Stimulated activated CD4-positive, alpha-beta T cell treated with anti-CD3 and anti-CD28 coated beads, Interleukin-2, amount 100 ng/mL, for 24 hours (primary cell): ENCODE measurements at places on chromosomes 3 and 15.

DNA sequence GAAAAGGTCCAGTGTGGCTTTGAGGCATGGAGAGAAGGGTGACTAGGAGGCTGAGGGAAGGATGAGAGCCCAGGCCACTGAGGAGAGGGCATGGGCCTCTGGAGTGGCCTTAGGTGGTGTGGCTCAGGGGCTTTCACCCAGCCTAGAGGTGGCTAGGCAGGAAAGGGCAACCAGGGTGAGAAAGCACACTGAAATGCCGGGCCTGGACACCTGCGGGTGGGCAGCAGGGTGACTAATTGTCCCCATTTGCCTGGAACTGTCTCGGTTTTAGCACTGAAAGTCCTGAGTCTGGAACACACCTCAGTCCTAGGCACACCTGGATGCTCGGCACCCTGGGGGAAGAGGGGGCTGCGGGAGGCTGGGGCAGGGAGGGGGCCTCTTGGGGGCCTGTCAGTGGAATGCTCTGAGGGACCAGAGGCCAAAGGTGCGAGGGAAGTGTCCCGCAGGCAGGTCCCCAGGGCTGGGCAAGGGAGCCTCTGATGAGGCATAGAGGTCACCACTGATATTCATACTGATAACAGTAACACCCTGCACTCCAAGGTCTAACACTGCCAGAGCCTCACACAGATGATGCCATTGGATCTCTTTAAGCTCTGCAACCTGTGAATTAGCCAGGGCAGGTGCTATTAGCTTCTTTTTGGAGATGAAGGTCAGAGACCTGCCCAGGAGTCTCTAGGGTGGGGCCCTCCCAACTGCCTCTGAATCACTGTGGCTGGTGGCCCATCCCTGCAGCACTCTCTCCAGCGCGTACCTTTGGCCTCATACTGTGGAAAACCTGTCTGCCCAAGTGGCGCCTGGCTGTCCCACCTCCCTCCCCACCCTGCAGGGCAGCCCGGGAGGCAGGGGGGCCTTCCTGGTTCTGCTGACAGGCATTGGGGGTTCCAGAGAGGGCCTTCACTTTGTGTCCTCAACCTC is 3.0 kb upstream of the PHGR1 start:
- DNase-seq, result no peak

- DNase-seq, result no peak
Observed at GRCh38 chr3:158491968-158492367, 79.0 kb upstream of the MLF1 start.

DNA sequence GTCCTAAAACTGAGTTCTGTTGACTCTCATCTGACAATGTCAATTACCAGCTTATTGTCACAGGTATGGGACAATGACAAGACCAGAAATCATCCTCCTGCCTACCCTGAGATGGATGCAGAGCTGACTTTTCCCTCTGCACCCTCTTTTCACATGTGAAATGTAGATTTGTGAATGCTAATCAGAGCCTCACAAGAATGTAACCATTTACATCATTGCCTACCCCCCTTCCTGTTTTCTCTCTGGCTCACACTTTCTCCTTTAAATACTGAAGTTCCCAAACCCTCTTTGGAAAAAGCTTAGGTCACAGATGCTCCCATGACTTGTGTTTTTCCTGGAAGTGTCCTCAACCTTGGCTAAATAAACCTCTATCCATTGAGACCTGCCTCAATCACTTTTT is 228.2 kb downstream of the MYRIP start:
- no peak for DNase-seq

- peak; percentile 40 for DNase-seq
Observed at GRCh38 chr15:90419738-90420406, 31.8 kb downstream of the IQGAP1 start.

DNA sequence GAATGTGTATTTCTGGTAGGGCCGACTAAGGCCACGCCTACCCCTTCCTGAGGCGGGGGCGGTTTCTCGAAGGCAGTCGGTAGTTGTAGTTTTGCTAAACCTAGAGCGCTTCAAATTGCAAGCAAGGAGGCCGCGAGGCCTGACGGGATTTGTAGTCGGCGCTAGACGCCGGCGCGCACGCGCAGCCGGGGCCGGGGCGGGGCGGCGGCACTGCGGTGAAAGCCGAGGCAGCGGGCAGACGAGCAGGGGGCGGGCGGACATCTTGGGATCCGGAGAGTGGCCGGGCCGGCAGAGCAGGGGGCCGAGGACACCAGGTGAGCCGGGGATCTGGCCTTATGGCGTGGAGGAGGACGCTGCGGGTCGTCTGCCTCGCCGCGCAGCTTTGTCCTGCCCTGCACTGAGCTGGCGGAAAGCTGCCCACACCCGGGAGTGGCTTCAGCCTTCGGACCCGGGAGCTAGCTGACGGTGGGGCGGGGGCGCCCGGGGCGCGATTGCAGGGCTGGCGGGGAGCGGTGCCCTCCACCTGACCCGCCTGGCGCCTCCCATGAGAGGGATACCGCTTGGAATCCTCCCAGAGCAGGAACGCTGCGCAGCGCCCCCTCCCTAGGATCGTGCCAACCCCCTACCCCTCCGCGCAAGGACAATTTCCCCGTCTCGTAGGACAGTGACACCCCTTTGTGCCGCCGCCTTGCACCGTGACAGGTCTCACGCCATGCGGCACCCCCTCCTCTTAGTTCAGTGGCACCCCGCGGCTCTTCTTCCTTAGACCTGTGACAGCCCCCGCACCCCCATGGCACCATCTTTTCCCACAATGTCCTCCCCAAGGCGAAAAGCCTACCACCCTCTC is at the start of gene AP2M1:
AP2M1 (plus strand) TSS at position 210 of the 847 bp plus-strand sequence. CDS start 2,139 bp downstream, outside the sequence.
- DNase-seq, result peak; percentile 97

DNA sequence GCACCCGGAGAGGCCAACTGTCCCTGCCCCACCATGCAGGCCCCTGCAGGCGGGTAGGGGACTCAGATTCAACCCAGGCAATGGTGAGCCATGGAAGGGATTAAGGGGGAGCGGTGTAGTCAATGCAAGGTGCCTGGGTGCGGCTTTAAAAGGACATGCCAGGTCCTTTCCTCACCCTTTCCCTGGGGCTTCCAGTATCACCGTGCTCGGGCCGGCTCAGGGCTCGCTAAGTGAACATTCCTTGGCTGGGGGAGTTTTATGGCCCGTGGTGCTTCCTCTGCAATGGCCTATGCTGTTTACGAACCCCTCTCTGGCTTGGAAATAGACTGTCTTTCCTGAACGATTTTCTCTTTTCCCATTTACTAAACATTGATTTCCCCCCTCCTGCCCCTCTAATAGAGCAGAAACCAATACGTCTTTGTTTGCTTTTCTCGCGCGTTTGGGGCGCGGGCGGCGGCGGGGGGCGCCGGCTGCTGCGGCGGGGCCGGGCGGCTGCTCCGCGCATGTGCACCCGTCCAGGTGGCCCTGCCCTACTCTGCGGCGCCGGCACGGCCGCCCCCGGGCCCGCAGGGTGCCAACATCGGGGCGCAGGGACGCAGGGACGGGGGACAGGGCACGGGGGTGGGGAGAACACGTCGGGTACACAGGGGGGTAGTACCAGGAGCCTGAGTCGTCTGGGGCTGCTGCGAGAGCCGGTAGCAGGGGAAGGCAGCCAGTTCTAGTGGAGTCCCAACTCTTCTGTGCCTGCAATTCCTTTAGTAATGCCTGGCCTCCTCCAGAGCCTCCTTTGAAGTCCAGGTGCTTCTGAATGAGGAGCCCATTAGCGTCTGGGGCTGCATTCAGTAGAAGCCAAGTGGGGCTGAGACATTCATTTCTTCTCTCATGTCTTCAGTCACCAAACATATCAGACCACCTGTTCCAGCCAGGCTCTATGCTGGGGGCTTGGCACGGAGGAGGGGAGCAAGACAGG is 26.9 kb upstream of the CACNA2D2 start:
- DNase-seq, result no peak
